ENCODE measurements at places on chromosomes 5 and 9.
A peak's percentile ranks its signal among the peaks of the same experiment; 100 is the strongest.

DNA sequence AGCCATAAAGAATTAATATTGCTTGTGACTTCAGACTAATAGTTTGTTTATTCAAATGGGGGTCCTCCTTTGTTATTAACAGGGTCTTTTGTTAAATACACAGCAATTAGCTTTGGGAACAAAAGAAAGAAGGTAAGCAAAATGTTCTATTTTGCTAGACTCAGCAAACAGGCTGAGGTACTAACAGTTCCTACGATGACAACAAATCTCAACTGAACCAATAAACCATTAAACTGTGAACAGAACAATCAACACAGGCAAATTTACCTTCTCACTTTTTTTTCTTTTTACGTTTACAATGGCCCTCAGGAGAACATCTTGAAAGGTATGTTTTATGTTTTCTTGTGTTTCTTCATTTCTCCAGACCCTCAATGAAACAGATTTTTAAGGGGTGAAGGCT, 207.2 kb downstream of the NFIB start:
- DNase-seq = no peak

GRCh38 chr9:102550266-102550665, 444.9 kb upstream of the CYLC2 start:
- DNase-seq = peak; percentile 1

DNA sequence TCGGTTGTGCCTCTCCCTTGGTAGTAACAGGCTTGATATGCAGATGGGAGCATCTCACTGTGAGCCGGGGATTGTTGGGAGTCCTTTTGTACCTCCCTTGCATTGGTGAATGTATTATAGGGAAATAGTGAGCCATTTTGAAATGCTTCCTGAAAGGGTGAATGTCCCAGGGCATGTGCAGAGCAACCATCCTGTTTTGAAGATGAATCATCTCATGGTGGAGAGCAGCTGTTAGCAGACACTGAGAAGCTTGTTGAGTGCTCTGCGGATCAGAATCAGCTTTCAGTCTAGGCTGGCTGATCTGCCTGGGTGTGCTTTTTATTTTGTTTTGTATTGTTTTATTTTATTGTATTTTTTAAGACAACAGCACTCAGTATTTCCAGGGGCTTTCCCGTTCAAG, 29.7 kb downstream of the SLC36A1 start:
- no peak for DNase-seq

DNA sequence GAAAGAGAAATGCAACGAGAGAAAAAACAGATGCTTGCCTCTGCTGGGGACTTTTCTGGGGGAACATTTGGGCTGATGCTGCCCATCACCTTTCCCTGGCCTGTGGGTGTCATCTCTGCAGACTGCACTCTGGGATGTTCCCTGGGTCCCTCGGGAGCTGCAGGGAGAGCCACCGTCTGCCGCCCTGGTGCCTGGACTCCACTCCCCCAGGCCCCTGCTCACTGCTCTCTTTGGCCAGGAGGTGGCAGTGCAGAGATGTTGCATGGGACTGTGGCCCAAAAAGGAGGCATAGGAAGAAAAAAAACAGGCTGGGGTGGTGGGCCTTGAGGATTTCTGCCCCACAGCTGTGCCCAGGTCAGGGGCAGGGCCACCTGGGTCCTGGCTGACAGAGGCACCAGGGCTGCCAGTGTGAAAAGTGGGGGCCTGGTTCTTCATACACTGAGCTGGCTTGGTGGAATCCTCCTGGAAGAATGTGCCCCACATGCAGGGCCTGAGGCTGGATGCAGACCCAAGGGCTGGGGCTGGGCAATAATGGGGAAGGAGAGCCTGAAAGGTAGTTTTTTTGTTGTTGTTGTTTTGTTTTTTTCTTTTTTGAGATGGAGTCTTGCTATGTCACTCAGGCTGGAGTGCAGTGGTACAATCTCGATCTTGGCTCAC, 353.6 kb downstream of the SLIT3 start:
- DNase-seq = peak; percentile 40

DNA sequence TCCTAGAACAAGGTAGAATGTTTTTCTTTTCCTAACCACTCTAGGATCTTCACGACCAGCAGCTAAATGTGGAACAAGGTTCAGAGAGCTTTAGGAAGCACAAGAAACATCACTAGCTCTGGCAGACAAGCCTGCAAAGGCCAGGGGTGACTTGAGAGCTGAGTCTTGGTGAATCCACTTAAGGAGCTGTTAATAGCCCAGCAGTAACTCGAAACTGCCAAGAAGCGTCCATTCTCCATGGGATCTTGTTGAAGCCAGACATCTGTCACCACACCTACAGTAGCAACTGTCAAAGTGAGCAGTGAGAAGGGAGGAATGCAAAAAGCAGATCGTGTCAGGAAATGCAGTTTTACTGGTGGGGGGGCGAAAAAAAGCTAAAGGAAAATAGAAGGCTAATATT, 87.2 kb downstream of the ATPSCKMT start:
- DNase-seq = no peak

DNA sequence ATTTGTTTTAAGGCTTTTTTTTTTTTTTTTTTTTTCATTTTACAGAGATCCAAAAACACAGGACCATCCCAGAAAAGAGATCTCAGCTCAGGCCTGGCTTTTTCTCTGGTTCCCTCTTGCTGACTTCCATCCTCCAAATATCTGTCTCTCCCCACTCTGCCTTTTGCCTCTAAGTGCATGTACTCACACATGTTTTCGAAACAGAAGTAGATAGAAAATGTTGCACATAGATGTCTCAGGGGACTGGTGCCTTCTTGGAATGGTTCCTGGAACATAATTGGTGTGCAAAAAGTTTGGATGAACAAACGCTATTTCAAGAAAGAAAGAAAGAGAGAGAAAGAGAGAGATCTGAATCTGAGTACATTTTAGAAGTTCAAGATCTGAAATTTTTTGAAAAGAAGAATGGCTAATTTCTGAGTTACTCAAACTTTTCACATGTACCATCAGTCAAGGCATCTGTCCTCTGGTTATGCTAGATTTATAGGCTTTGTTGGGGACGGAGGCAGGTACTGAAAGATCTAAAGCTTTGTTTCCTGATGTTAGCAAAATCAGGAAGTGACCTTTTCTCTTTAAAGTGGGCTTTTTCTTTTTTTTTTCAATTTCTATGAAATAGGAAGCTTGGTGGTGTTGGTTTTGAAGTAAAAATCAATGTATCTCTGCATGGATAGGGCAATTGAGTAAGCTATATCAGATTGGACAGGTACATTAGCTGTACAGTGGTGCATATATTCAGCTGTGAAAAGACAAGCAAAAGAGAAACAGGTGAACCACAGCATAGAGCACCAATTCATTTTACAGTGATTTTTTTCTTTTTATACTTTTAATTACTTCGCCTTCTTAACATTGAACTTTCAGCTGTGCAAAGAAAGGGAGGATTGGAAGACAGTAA, 8.5 kb upstream of the TNFSF8 start:
- no peak for DNase-seq

DNA sequence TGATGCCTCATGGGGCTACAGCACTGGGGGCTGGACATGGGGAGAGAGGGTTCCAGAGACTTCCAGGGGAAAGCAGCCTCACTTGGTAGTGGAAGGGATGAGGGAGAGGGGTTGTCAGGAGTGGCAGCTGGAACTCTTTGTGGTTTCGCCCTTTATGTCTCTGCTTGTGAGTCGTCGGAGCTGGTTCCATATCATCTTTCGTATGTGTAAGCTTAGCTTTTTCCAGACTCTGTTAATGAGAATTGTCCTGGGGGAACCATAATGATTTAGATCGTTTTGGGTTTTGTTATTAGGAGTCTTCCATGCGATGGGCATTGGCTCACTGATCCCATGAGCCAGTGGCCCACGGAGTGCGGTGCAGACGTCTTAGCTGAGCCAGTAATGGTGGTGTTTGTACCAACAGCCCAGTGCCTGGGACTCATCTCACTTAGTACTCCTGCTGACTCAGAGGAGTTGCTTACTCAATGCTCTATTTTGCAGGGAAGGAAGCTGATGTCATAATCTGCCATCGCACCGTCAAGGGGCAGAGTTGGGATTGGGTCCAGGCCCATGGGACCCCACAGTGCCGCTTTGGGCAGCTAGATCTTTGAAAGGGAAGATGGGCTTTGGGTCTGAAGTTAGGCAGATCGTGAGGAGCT, 48.5 kb downstream of the NEK6 start:
- no peak for DNase-seq

DNA sequence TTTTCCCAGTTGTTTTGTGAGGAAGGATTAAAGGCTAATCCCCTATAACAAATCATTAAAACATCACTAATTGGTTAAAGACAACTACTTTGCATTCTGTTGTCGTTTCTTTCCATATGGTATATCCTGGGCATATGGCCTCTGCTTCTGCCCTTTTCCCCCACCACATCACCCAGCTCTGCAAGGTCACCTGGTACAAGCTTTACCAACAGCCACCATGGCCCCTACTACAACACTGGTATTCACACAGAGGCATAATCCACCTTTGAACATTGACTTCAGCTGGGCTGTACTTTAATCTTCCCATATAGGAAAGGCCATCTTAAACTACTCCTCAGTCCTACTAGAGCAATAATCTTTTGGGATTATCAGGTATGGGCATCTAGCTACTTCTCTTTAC, 866.1 kb downstream of the TLE4 start:
- no peak for DNase-seq

DNA sequence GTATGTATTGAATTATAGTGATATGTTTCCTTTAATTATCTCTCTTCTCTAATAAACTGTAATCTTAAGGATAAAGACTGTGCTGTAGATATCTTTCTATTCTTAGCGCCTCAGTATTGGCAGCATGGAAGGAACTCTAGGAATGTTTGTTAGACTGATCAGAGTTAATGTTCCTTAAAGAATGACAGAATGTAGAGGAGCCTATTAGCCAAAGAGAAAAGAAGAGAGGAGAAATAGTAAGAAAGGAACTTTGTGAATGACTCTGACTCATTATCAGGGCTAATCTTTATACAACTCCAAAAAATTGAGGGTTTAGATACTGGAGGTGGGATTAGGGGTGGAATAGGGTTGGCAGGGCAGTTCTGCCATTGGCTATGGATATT, 59.0 kb upstream of the NUDT12 start:
- no peak for DNase-seq

- peak; percentile 77 for DNase-seq
These were observed 1.1 kb downstream of the LARP1 start for GRCh38 chr5:154756009-154756867.

GRCh38 chr5:17443333-17444130, 54.5 kb upstream of the TAF11L2 start:
- DNase-seq = no peak

GRCh38 chr9:136538599-136539426, 7.0 kb downstream of the NOTCH1 start:
- no peak for DNase-seq

DNA sequence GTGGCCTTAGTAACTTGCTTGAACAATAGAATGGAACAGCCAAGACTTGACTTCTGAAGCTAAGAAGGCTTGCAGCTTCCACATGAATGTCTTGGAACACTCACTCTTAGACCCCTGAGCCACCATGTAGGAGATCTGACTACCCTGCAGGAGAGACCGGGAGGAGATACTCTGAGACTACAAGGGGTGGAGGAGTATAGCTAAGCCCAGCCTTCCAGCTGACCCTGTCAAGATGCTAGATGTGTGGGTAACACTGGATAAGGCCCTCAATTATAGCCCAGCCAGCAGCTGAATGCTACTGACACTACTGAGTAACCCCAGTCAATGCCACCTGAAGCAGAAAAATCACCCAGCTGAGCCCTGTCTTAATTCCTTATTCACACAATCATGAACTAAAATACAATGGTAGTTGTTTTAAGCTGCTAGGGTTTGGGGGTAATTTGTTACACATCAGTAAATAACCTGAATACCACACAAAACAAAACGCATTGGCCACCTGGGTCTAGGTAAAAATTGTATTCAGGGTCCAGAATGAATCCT, 180.9 kb downstream of the FSTL4 start:
- no peak for DNase-seq

DNA sequence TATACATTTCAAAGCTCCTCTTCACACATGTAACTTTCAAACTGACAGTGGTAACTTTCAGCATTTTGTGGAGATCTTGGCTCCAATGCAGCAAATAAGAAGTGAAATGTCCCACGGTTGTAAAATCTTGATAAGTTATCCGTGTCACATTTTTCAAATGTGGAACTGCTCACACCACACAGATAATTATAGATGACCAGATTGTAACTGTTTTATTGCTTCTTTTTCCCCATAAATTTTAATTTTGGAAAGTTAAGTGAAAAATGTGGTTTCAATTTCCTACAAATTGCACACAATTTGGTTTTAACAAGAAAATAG, 347.1 kb downstream of the EBF1 start:
- no peak for DNase-seq

- peak; percentile 65 for DNase-seq
These were observed 246.0 kb downstream of the ENC1 start for GRCh38 chr5:74394528-74394915.

GRCh38 chr9:88198341-88198807, 60.1 kb upstream of the SPATA31C2 start:
- DNase-seq = peak; percentile 37

DNA sequence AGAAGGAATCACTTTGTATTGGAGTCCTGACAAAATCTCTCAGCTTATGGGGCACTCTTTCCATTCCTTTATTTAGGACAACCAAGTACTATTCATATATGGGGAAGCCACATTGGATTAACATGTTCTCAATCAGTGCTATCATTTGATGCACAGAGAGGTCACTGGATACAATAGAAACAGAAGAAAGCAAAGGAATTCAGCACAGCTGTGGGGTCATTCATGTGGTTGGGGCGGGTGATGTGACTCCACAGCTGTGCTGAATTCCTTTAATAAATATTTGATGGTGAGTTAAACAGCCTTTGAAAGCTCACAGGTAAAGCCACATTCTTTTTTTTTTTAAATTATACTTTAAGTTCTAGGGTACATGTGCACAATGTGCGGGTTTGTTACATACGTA, 854 bp upstream of the TEX48 start:
- DNase-seq = no peak

- no peak for DNase-seq
These were observed 6.7 kb downstream of the ADAMTSL1 start for GRCh38 chr9:18480662-18481093.

GRCh38 chr5:138463419-138464007, 1.8 kb upstream of the EGR1 start:
- DNase-seq = no peak

- DNase-seq = no peak
These were observed 49.0 kb downstream of the SGCD start for GRCh38 chr5:156375895-156376495.

- no peak for DNase-seq
These were observed 99.9 kb upstream of the BNC2 start for GRCh38 chr9:16970321-16970720.

GRCh38 chr5:77390221-77390620, 101.9 kb downstream of the WDR41 start:
- DNase-seq = no peak

- DNase-seq = no peak
These were observed 120.7 kb upstream of the PAPPA start for GRCh38 chr9:116032683-116033440.

- DNase-seq = no peak
These were observed 179.8 kb downstream of the FGF1 start for GRCh38 chr5:142506046-142506445.

- no peak for DNase-seq
These were observed 56.0 kb downstream of the GABBR2 start for GRCh38 chr9:98652741-98653140.

DNA sequence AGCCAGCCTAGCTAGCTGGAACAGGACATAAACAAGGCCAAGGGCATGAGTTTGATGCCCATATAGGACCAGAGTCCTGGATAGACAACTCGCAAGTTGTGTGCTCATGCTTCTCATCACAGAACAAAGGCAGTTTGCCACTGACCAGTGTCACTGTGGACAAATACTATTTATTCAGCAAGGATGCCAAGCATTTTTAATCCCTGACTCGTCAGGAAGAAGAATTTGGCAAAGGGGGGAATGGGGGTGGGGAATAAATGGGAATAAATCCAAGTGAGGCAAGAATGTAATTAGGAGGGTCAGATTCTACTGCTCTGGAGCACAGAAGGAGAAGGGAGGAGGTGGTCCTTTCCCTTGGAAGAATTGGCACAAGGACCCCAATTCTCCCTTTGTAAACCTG, 46.8 kb upstream of the ANKRD55 start:
- DNase-seq = no peak

Data from small intestine (tissue), 16 donors.